Fibroblast of pulmonary artery (primary cell): ENCODE measurements at places on chromosomes 4 and X.

- no peak for DNase-seq
These were observed 527.1 kb upstream of the DIPK2B start for GRCh38 chrX:45727761-45728160.

GRCh38 chrX:130523460-130524394 lies 121.9 kb downstream of the RBMX2 start:
- DNase-seq = peak; percentile 2

- peak; percentile 43 for DNase-seq
These were observed 119.0 kb downstream of the REELD1 start for GRCh38 chr4:146333187-146333894.

DNA sequence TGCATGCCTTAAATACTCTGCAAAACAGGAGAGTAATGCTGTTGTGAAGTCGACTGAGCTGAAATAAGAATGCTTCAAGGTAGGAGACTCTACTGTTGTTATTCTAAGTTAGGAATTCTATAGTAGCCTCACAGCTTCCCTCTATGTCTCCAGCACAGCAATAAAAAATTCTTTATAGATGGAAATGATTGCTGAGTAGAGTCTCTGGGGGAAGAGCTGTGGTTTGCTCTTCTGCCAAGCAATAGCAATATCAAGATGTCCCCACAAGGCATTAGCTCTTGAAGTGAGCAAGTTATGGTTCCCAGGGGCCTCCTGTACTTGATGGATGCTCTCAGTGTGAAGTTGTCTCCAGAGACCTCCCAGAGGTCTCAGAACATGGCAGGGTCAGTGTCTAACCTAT lies 880.6 kb upstream of the FRG1 start:
- no peak for DNase-seq

DNA sequence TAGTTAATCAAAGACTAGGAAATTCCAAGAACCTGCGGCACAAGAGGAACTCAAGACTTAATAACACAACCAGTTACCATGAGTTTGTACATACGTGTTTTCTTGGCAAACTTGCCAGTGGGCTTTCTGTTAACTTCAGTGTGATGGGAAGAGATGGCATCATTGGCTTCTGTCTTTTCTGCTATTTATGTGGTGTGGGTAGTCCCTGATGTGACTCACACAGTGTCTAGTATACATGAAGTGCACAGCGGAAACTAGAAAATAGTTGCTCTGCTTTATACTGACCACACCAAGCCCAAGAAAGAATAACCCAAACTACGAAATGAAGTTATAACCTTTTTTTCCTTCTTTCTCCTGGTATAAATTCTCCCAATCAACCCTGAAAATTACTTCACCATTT lies 24.5 kb downstream of the DAPP1 start:
- no peak for DNase-seq
